ENCODE measurements at places on chromosomes 2 and 18.

- DNase-seq = no peak
Observed at GRCh38 chr2:29164091-29164846, 49.1 kb downstream of the CLIP4 start.

- DNase-seq = no peak
Observed at GRCh38 chr2:212532087-212532486, 6.5 kb downstream of the ERBB4 start.

DNA sequence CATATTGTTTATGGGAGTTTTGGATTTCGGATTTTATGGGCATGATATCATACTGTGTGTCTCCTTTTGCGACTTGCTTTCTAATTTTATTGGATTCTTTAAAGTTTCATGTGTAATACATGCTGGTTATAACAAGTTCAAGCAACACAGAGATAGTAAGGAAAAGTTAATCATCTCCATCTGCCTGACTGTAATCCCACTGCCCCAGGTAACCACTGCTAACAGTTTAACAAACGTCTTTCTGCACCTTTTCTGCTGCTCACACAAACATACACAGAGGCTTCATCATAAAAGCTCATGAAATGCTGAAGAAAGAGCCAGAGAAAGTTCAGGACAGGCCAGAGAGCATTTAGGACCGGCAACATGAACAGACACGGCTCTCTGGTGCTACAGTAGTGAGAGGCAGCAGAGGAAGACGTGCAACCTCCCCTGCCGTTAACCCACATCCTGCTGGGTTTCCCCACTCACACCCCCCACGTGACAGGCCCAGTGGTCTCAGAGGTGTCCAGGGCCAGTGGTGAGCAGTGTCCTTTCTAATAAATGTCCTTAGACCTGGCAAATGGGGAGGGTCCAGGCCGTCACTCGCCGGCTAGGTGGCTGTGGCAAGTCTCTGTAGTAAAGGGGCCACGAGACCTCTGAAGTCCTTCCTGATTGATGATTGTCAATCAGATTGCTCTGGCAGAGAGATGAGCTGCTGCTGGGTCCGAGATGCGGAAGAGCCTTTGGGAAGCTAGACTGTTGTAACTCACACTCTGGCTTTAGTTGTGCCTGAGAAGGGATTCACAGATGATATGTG is 43.0 kb upstream of the SLC1A4 start:
- DNase-seq = peak; percentile 60

GRCh38 chr2:195009202-195009601 is 647.8 kb upstream of the SLC39A10 start:
- DNase-seq = no peak

- DNase-seq = no peak
Observed at GRCh38 chr2:218260742-218261422, at the start of gene GPBAR1. GPBAR1 (plus strand) TSS chr2:218261015; CDS start chr2:218262725, 1,710 bp downstream.

- DNase-seq = peak; percentile 97
Observed at GRCh38 chr2:74740741-74741431, 86.8 kb downstream of the SEMA4F start.

Measured in inflammatory macrophage treated with lipopolysaccharide for 4 hours (primary cell).